ENCODE measurements at places on chromosomes 4 and X.

- no peak for DNase-seq
Measured at GRCh38 chr4:15348236-15348635, 79.6 kb upstream of the C1QTNF7 start.

GRCh38 chr4:73197220-73197619 lies 61.4 kb downstream of the ANKRD17 start:
- no peak for DNase-seq

DNA sequence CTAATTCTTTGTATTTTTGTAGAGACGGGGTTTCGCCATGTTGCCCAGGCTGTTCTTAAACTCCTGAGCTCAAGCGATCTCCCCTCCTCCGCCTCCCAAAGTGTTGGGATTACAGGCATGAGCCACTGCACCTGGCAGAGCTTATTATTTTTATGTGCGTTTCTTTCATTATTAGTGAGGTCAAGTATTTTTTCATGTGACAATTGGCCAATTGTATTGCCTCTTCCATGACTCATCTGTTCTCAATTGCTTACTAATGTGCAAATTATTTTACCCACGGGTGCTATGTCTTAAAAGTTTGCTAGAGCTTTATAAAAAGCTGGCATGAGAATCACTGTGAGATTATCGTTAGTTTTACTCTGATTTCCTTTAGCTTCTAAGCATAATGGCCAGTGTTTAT lies 13.0 kb upstream of the ARX start:
- no peak for DNase-seq

- DNase-seq, result no peak
Measured at GRCh38 chr4:34723605-34724004, 1520.7 kb downstream of the ARAP2 start.

- no peak for DNase-seq
Measured at GRCh38 chrX:110081740-110082139, 78.8 kb downstream of the TMEM164 start.

GRCh38 chr4:15592799-15593198 lies 62.4 kb downstream of the FBXL5 start:
- DNase-seq, result no peak

DNA sequence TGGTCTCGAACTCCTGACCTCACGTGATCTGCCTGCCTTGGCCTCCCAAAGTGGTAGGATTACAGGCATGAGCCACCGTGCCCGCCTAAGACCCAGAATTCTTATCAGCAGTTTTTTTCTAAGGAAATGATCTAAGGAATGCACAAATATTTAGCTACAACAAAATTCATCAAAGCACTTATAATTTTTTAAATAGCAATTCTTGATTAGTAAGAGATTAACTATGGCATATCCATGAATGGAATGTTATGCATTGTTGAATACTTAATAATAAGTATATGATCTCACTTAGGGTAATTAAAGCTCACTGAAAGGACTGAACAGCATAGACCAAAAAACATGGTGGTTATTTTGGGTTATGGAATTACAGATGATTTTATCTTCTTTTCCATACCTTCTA lies 18.4 kb downstream of the CENPU start:
- no peak for DNase-seq

- DNase-seq, result no peak
Measured at GRCh38 chr4:118718511-118719170, 33.4 kb downstream of the METTL14 start.

- peak; percentile 45 for DNase-seq
Measured at GRCh38 chr4:66688674-66689073, 856.6 kb downstream of the CENPC start.

GRCh38 chrX:55731826-55732225 lies 14.3 kb downstream of the RRAGB start:
- no peak for DNase-seq

DNA sequence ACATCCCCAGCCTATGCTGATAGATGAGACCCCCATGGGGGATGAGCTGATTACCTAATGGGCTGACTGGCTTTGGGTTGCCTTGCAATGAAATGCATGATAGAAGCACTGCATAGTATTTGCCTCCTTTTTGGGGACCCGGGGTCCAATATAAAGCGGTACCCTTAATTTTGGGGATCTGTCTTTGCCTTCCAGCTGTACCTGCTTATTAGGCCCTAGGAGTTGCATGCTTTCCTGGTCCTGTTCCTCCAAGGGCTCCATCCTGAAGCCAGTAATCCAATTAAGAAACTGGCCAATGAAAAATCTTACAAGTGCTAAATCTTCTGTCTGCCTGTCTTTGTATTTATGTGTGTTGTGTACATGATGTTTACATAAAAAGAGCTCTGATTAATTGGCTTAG lies 791.6 kb downstream of the TRIML1 start:
- DNase-seq, result no peak

DNA sequence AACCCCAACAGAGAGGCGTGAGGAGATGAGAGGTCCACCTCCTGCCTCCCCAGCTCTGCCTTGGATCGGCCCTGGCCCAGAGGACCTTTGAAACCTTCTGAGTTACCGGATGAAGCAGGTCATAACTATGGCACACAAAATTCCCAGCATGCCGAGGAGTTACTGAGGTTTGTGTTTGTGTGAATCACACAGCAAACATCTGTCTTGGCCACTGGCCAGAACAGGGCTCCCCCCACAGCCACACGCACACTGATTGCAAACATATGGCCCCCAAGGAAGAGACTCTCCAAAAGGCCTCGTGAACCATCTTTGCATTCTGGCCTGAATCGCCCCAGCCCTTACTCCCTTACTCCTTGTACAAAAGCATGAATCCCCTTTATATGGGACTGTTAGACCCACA lies 18.9 kb downstream of the RPS4X start:
- no peak for DNase-seq

DNA sequence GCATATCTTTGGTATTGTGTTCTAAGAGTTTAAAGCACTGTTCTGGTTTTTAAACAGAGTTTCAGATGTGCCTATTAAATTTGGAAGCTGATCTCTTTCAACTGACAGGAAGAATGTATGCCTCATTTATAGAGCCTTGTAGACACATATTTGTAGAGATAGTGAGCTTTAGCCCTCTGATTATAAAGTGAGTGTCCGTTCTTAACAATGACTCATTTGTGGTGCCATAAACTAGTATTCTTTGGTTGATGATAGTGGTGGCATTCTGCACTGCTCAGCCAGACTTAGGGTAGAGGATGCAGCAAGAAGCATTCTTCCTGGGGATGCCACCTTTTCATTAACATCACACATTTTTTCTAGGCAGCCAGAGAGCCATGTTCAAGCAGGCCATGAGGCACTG lies 121.7 kb downstream of the TLL1 start:
- no peak for DNase-seq

- DNase-seq, result no peak
Measured at GRCh38 chr4:21858971-21859370, 89.6 kb downstream of the KCNIP4 start.

- DNase-seq, result no peak
Measured at GRCh38 chr4:90025248-90025647, 101.9 kb upstream of the CCSER1 start.

- DNase-seq, result no peak
Measured at GRCh38 chrX:42131856-42132255, 208.5 kb upstream of the CASK start.

- DNase-seq, result no peak
Measured at GRCh38 chr4:2042204-2042946, 16.8 kb upstream of the NAT8L start.

DNA sequence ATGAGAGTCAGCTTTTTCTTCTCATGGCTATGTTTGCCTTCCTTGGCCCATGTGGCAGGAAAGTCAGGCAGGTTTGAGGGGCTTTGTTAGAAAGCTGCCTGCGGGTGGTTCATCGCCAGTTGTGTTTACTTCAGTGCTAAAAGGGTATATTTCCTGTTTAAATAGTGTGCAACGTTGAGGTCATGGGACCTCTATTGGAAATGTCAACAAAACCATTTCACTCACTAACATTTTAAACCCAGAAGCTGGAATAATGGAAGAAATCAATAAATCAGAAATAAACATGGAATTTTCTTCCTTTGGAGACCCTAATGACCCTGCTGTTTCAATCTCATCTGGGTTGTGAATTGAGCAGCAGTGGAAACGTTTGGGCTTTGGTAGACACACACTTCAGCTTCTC lies 185.8 kb downstream of the ANKRD50 start:
- no peak for DNase-seq

Data from NCI-H526 treated with DMSO at 0.1 percent for 48 hours (cell line).